Stimulated activated CD4-positive, alpha-beta T cell treated with anti-CD3 and anti-CD28 coated beads, Interleukin-1b, Interleukin-23, amount 100 ng/mL, for 1 hour (primary cell): ENCODE measurements at places on chromosomes 11 and 22.
A peak's percentile ranks its signal among the peaks of the same experiment; 100 is the strongest.

GRCh38 chr11:121870206-121871045 is 245.6 kb downstream of the BLID start:
- DNase-seq, result no peak

DNA sequence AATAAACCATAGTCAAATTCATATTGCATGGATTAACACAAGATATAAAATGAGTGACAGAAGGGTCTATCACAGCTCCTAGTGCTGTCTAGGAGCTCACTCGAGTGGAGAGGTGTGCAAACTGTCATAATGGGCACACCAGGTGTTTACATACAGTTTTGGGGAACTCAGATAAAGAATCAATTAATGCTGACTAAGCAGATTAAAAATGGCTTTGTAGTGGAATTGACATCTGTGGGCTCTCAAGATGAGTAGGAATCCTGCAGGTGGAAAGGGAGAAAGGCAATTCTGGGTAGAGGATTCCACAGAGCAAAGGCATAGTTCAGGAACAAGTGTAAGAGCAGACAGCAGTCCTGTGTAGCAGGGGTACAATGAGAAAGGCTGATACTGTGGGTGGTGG is 496.2 kb upstream of the CCDC90B start:
- no peak for DNase-seq

GRCh38 chr11:107928767-107929507 is 689 bp downstream of the RAB39A start:
- no peak for DNase-seq

DNA sequence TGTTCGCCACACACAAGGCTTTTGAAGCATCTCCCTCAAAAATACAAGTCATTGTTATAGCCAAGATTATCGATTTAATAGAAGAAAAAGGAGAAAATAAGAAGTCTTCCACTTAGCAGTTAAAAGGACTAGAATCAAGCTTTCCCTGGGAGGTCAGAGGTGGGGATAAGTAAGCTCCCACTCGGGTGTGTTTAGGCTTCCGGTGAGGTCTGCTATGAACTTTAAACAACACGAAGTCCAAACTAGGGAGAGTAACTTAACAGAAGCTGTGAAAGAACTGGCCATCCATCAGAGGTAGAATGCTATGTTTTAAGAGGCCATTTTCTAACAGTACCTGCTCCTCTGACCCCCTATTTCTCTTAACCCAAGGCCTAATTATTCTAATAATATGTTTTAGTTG is 91.4 kb upstream of the APOA1 start:
- no peak for DNase-seq

GRCh38 chr11:65103476-65103875 is 7.5 kb downstream of the VPS51 start:
- no peak for DNase-seq

DNA sequence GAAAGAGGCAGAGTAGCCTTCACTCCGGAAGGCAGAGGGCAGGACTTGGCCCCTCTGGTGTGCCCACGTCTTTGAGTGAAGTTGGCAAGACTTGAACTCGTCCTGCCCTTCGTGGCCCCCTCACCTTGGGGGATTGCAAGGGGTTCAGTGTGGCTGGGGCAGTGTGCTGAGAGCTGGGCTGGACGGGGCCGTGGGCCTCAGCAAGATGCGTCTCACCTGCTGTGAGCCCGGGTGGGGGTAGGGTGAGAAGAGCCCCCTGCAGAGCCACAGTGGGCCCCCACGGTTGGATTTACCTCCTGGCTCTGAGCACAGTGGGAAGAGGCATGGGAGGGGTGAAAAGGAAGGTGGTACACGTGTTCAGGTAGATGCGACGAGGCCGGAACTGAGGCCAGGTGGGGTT is 81.4 kb upstream of the ATXN10 start:
- no peak for DNase-seq

DNA sequence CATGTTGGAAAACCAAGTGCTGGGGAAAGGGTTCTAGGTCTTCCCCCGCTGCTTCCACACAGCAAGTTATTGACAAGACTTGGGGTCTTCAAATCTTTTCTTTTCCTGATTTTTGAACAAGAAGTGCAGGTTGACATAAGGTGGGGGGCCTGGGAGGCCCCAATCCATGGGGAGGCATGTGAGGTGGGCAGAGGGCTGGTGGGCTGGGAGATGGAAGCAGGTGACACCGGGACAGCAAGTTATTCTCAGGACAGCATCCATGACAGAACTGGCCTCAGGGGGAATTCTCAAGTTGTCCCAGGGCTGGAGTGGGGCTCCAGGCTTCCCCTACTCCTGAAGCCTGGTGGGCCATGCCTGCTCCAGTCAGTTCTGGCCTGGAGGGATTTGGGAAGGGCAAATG is 5.5 kb downstream of the FGF19 start:
- no peak for DNase-seq

GRCh38 chr22:23023294-23023693 is 47.0 kb upstream of the GNAZ start:
- DNase-seq, result no peak

- no peak for DNase-seq
Measured at GRCh38 chr11:111429066-111429506, 50.0 kb upstream of the POU2AF1 start.

DNA sequence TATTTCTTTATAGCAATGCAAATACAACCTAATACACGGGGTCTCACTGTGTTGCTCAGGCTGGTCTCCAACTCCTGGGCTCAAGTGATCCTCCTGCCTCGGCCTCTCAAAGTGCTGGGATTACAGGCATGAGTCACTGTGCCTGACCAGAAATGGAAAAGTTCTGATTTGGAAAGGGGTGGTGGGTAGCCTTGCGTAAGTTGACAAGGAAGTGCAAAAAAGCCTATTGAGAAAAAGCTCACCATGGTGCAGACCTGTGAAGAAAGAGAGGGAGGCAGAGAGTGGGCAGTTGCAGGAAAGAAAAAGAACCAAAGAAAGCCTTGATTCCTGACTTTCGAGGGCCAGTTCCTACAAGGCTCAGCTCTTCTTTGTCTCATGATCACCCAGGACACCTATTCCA is 27.1 kb downstream of the AGBL2 start:
- no peak for DNase-seq

DNA sequence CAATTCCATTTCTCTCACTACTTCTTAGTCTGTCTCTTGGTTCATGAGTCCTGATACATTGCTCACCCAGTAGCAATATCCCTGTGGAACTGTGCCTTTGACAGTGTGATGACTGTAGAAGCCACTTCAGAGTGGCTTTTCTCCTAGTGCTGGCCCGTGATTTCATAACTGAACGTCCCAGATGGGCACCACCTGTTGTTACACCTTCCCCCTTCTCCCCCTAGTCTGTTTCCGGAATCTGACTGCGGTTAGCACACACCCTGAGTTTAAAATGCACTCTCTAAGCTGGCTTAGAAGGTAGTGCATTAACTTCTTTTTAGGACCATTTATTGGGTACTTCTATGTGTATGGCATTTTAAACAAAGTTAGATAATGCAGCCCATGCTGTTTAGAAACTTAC is 83.0 kb downstream of the ALX4 start:
- DNase-seq, result no peak

- no peak for DNase-seq
Measured at GRCh38 chr11:88188251-88188931, 13.1 kb upstream of the RAB38 start.

- DNase-seq, result no peak
Measured at GRCh38 chr11:44188643-44189042, 93.2 kb downstream of the EXT2 start.

- DNase-seq, result no peak
Measured at GRCh38 chr22:39536711-39537110, 4.2 kb upstream of the RPS19BP1 start.

- no peak for DNase-seq
Measured at GRCh38 chr11:32094923-32095322, 4.0 kb downstream of the RCN1 start.

GRCh38 chr11:72618803-72619202 is 55.4 kb downstream of the PDE2A start:
- DNase-seq, result no peak

DNA sequence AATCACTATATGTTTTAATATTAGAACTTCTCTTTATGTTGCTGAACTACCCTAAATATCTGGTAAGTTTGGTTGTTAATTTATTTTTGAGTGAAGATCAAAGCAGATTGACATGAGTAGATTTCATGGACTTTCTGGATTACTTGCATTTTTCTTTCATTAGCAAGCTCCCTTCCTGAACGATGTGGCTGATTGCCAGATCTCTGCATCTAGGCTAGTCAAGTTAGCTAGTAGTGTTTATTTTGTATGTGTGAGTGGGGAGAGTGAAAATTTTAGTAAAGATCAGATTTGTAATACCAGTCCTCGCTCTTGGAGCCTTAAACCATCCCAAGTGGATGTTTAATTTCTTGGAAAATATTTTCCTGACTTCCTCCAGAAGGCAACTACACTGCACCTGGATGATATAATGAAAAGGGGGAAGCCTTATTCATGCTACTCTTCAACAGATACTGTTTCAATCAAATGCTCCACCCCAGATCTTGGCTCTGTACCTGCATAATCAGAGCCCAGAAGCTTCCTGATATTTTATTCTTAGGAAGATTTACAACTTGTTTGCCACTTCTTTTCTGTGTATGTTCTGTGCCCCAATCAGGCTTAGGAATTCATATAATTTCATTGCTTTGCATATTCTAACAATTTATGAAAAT is 143.2 kb upstream of the GRIA4 start:
- no peak for DNase-seq

DNA sequence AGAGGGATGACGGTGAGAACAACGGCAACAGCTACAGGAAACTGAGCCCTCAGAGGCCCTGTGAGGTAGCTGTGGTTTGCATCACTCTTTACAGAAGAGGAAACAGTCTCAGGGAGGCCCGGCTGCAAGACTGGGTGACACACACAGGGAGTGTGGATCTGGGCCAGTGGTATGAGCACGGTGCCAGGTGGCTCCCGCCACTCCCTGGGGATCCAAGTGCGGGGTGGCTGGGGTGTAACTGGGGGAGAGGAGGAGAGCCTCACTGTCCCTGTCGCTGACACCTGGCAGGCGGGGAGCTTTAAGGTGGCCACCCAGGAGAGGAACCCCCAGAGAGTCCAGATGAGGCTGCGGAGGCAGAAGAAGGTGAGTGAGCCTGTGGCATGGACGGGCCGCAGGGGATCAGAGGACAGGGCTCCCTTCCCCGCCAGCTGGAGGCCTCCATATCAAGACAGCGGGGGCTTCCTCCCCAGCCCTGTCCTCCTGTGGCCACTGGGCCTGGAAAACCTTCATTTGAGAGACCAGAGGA is 5.6 kb downstream of the RGL4 start:
- peak; percentile 40 for DNase-seq

DNA sequence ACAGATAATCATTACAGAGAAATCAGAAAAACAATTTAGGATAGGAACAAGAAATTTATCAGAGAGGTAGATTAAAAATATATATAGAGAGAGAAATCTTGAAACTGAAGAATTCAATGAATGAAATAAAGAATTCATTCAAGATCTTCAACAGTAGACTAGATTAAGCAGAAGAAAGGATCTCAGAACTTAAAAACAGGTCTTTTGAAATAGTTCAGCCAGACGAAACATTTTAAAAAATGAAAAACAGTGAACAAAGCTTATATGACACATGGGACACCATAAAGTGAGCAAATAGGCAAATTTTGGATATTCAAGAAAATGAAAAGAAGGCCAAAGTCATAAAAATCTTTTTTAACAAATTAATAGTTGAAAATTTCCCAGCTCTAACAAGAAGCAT is 138.8 kb downstream of the CASP12 start:
- DNase-seq, result no peak

DNA sequence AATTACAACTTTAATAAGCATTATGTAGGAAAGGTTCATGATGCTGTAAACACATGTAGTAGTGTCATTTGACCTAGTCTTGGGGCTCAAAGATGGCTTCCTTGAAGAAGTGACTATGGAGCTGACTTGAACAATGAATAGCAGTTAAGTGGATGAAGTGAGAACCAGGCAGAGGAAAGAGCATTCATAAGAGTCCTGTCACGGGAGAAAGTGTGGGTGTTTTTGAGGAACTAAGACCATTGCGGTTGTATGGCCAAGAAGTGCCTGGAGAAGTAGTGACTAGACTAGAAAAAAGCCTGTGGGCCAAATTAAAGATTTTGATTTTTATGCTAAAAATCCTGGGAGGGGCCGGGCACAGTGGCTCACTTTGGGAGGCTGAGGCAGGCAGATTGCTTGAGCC is 7.2 kb upstream of the IL18BP start:
- no peak for DNase-seq

GRCh38 chr11:12991426-12991825 is 17.7 kb upstream of the RASSF10 start:
- DNase-seq, result no peak

- DNase-seq, result no peak
Measured at GRCh38 chr11:6052374-6052773, 21.8 kb upstream of the OR56A1 start.

DNA sequence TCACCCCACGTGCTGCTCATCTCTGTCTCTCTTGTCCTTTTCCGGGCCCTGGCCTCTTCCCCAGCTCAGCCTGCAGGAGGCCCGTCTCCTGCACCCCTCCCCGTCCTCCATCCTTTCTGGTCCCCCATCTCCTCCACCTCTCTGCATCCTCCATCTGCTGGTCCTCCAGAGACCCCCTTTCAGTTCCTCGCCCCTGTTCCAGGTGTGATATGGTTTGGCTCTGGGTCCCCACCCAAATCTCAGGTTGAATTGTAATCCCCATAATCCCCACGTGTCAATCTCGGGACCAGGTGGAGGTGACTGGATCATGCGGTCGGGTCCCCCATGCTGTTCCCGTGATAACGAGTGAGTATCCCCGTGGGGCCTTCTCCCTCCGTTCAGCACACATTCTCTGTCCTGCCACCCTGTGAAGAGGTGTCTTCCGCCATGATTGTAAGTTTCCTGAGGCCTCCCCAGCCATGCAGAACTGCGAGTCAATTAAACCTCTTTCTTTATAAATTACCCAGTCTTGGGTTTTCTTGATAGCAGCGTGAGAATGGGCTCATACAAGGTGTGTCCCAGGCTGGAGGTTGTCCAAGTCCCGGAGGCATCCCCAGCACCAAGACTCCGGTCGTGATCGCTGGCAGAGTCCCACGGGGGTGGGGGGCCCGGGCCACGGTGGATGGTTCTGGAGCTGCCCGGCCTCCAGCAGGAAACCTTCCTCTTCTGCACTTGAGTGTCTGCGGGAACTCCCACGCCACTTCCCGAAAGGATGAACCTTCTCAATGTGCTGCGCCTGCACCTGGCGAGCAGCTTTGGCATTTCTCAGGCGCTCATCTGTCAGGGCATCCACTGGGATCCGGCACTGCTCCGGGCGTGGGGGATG is 29.0 kb upstream of the TOLLIP start:
- DNase-seq, result no peak

DNA sequence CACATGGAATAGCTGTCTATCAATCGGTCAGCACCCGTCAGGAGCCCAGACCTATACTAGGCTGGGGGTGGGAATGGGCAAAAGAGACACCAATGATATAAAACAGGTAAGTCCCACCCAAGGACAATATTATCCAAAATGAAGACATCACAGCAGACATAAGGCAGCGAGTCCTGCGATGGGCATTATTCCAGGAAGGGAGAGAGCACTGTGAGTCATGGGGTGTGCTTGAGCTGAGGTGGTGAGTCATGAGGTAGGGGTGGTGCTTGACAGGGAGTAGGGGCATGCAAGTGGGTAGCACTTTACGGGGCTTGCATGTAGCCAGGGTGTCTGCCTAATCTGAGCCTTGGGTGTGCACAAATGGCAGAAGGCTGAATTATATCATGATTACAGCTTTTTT is 605.0 kb upstream of the CADM1 start:
- no peak for DNase-seq
